Right lobe of liver (tissue), 6 donors: ENCODE measurements at places on chromosomes 5 and 9. TPM values are rescaled to one million over a fixed set of nuclear protein-coding genes. Genes with fewer than 3 reads are reported as not detected.

DNA sequence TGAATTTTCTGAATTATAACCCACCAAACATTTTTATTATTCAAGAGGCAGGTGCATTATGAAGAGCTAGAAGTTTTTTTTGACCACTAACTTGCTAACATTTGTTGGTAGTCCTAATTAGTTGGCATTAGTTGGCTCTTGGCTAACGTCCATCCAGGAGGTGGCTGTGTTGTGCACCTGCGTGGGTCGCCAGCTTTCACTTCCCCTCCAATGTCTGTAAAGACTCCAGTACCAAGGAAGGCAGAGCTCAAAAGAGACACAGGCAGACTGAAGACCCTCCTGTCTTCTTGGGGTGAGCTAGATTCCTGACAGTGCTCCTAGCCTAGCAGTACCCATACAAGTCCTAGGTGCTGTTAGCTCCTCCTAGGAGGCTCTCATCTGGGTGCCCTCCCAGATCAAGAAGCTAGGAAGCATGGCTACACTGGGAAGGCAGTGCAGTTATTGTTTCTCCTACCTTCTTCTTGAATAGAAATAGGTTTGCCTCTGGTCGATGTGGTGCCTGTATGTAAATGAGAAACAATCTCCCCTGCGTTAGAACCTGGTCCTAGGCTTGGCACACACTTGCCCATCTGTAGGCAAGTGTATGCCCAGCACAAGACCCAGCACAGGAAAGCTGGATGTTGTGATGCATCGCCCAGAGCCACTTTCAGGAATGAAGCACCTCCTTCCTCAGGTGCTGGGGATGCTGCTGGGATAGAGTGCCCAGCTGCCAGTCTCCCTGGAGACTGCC lies 190.9 kb downstream of the ICE1 start:
- H3K27me3 ChIP-seq = no peaks in the 10 kb centered on the region
- H3K27ac ChIP-seq = no peak overlapping the region
- no peak overlapping the region for H3K4me3 ChIP-seq
- DNase-seq = no peak

DNA sequence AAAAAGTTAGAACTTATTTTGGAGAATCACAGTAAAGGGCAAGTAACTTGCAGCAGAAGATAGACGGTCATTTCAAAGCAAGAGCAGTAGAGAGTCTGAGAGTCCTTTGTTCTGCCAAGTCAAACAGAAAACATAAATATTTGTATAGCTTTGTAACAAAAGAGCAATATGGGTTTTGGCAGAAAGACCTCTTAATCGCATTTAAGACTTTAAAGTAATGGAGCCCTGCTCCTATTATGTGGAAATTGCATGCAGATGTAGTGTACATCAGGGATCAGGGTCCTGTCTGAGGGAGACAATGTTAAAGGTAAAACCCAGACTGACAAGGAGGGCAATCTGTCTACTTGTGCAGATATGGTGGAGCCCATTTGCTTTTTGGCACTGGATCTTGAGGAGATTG lies 87.2 kb downstream of the PGM5 start:
- no peaks in the 10 kb centered on the region for H3K36me3 ChIP-seq
- H3K27me3 ChIP-seq = no peaks in the 10 kb centered on the region
- H3K27ac ChIP-seq = no peak overlapping the region
- no peak for DNase-seq
- H3K4me3 ChIP-seq = no peak overlapping the region

Gene IL13
- not detected for total RNA-seq

DNA sequence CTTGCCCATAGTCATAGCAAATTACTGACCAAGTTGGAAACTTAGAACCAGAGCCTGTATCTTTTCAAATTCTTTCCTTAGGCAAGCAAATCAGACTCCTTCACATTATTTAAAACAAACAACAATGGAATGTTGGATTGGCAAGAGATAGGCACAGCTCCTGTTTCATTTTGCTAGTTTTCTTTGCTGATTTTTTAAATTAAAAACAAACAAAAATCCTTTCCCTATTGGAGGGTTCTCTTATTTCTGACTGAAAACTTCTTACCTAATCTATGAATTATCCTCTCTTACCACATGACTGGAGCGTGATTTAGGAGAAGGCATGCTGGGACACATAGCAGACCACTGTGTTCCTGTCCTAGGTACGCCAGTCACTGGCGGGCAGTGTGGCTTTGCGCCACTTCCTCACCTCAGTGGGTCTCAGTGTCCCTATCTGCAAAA lies 63.0 kb downstream of the TTC39B start:
- no peaks in the 10 kb centered on the region for H3K36me3 ChIP-seq
- no peaks in the 10 kb centered on the region for H3K27me3 ChIP-seq
- DNase-seq = no peak
- H3K4me1 ChIP-seq = no peaks in the 10 kb centered on the region
- H3K4me3 ChIP-seq = no peak overlapping the region

DNA sequence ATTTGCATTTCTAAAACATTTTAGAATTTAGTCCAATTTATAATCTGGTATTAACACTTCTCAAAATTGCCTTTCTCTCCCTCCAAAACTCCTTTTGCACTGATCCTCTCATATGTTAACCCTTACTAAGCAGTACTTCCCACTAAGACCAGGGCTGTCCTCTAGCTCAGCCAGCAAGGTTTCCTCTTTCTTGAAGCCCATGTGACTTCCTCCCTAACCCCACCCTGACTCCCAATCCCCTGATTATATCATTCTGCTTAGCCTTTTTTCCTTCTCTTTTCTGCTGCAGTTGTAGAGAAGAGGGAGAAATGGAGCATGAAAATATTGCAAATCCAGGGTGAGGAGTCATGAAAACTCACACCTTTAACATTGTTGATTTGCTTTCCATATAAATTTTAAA lies 241.7 kb downstream of the MCTP1 start:
- no peak for DNase-seq
- no peak overlapping the region for H3K4me3 ChIP-seq

- no peaks in the 10 kb centered on the region for H3K36me3 ChIP-seq
- no peak overlapping the region for H3K27ac ChIP-seq
- no peaks in the 10 kb centered on the region for H3K27me3 ChIP-seq
- H3K4me3 ChIP-seq = no peak overlapping the region
- no peaks in the 10 kb centered on the region for H3K4me1 ChIP-seq
- DNase-seq = no peak
Observed at GRCh38 chr5:124459984-124460383, 286.5 kb downstream of the ZNF608 start.

- H3K4me3 ChIP-seq = no peak overlapping the region
- no peak overlapping the region for H3K27ac ChIP-seq
- no peak for DNase-seq
- no peaks in the 10 kb centered on the region for H3K27me3 ChIP-seq
Observed at GRCh38 chr5:73751254-73751914, 125.4 kb downstream of the ARHGEF28 start.

Gene F2R
- 13.5 TPM for total RNA-seq

- no peak overlapping the region for H3K27ac ChIP-seq
- no peaks in the 10 kb centered on the region for H3K4me1 ChIP-seq
- H3K36me3 ChIP-seq = no peaks in the 10 kb centered on the region
Observed at GRCh38 chr5:126430631-126431030, 7.4 kb downstream of the GRAMD2B start.

GRCh38 chr9:35842020-35842745 lies 13.2 kb downstream of the TMEM8B start:
- no peak overlapping the region for H3K4me3 ChIP-seq
- peak; percentile 39 for DNase-seq
- H3K27ac ChIP-seq = no peak overlapping the region
- H3K36me3 ChIP-seq = peaks cover 3% of the 10 kb centered on the region
- H3K27me3 ChIP-seq = no peaks in the 10 kb centered on the region

GRCh38 chr9:107492381-107492970 lies 2.9 kb upstream of the KLF4 start:
- H3K4me3 ChIP-seq = no peak overlapping the region
- no peak overlapping the region for H3K27ac ChIP-seq
- H3K4me1 ChIP-seq = no peaks in the 10 kb centered on the region
- peaks cover under 1% of the 10 kb centered on the region for H3K27me3 ChIP-seq
- H3K36me3 ChIP-seq = no peaks in the 10 kb centered on the region

Gene F2RL2
- total RNA-seq = 2.1 TPM

DNA sequence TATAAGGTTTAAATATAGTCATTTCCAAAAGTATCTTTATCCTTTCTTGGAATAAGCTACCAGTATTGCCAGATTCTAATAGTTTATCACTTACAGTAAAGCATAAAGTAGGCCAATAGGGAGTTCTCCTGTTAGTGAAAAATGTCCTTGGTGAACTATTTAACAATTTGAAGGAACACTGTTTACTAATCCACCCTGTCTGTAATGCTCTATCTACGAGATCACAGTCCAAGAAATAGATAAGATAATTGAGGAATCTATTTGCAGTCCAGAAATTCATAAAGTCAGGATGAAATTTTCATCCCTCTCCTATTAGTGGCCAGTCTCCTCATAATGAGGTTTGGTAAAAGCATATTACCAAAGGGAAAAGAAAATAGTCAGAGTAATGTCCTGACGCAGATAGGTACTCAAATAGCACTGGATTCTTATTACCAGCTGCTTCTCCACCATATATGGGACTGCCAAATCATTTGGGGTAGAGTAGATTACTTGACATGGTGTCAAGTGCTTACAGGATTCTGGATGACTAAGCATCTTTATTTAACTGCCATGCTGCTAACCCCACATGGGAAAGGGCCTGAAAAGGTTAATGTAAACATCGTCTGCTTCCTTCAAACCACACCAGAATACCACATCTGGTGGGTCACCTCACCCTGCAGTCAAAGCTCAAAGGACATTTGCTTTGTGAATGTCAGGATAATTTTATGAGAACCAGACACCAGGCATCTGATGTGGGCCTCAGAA lies 808.1 kb downstream of the EFNA5 start:
- H3K4me1 ChIP-seq = no peaks in the 10 kb centered on the region
- H3K36me3 ChIP-seq = no peaks in the 10 kb centered on the region
- no peak overlapping the region for H3K27ac ChIP-seq
- no peak for DNase-seq
- no peak overlapping the region for H3K4me3 ChIP-seq
